Activated CD8-positive, alpha-beta memory T cell treated with anti-CD3 and anti-CD28 coated beads for 1 hour (primary cell): ENCODE measurements at places on chromosomes 12 and 14.

DNA sequence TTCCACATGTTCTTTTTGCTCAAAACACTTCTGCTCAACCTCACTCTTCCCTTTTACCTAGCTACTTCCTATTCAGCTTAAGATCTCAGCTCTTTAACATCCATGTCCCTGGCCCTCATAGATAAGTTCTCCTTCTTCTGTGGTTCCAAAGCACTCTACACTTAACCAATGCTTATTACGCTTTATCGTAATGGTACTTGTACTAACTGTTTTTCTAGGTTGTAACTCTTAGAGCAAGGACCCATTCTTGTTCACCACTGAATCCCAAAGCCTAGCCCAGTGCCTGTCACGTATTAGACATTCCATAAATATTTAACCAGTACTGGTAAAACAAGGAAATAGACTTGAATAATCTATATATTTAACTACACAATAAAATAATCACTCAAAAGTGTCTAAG lies 5.3 kb downstream of the SLC41A2 start:
- no peak for DNase-seq

- no peak for DNase-seq
Measured at GRCh38 chr14:95387826-95388445, 68.2 kb upstream of the CLMN start.

DNA sequence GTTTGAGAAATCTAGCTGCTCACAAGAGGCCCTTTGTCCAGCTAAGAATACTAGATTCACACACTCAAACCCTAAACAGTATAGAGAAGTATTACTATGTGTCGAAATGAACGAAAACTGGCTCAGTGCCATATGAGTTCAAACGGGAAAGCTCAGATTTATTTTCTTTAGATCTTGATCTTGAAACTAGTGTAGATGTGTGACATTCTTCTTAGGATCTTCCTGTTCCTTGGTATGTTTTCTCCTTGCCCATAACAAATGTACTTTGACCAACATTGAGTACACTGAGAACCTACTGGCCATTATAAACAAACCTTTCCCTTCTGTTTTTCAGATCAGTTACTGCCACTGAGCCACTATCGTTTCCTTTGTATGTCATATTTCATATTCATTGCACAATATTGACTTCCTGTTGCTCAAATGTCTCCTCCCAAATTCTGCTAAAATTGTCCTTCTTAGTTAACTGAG lies 21.3 kb downstream of the MYBPC1 start:
- DNase-seq, result no peak

GRCh38 chr12:44098786-44099185 lies 262.9 kb downstream of the TMEM117 start:
- no peak for DNase-seq

- no peak for DNase-seq
Measured at GRCh38 chr14:98951031-98951430, 321.0 kb downstream of the BCL11B start.

GRCh38 chr14:34507884-34508283 lies 31.6 kb downstream of the EAPP start:
- no peak for DNase-seq
